HT-29 (cell line): ENCODE measurements at places on chromosomes 4 and X. TPM values are rescaled to one million over a fixed set of nuclear protein-coding genes. Genes with fewer than 3 reads are reported as not detected.

GRCh38 chrX:42748067-42748850, 29.7 kb downstream of the PPP1R2C start:
- no peak for DNase-seq

DNA sequence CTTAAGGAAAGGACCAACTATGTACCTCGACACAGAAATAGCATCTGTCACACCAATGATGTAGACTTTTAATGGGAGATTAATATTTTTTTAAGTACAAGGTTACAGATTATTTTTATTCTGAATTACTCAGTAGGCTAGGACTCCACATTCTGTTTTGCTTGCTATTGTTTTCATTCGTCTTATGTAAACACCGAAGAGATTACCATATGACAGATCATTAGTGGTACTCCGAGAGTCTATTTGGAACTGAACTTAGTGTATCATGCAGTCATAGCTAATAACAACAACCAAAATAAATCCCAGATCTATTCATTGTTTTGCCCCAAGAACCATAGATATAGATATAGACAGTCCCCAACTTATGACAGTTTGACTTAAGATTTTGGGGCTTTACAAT, 139.7 kb upstream of the SPRY1 start:
- no peak for DNase-seq

GRCh38 chr4:112327965-112328733, 31.0 kb downstream of the ALPK1 start:
- DNase-seq, result peak; percentile 70

RXFP1 gene
- not detected in 2 replicates for total RNA-seq

DNA sequence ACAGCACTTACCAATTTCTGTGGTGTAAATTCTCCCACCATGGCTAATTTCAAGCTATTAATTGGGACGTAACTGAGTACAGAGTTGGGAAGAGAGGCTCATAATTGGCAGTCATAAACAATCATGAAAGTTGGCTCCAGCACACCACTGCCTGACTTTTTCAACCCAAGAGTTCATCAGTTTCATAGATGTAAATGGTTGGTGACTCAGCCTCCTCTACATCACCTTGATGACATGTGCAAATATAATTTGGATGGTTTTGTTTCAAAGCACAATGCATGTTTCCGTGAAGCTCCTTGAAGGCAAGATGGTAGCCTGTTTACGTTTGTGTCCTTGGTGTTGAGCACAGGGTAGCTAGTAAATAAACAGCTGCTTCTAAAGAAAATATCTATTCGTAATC, 235.1 kb downstream of the LDB2 start:
- no peak for DNase-seq

DNA sequence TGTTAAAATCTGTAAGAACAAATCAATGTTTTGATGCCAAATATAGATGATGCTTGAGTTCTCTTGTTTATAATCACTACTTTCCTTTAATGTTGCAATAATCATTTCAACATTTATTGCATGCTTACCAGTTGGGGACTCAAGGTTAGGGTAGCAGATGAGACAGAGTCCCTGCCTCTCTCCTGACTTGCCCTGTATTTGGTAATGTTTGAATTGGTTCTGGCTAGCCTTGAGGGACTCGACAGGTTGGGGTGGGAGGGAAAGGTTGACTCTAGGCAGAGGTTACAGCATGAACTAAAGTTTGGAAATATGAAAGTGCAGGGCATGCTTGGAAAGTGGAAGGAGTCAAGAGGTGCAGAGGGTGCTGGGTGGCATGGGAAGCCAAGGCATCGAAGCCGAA, 2.0 kb downstream of the SEC24B start:
- DNase-seq, result no peak

GRCh38 chr4:186627226-186627865, 72.0 kb upstream of the MTNR1A start:
- DNase-seq, result peak; percentile 78

DNA sequence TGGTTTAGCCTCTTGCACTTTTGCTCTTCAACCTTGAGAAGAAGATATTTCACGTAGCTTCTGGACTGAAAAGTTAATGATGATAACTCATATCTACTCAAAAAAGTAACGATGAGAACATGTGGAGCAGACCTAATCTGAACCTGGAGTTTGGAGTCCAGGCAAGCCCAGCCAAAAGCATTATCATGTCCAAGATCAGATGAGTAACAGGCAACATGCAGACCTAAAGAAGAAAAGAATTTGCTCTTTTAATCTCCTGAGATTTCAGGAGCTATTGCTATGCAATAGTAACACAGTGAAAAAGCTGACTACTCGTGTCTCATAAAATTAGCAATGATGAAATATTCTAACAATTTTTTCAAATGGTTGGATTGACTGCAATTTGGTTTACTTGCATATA, 21.8 kb upstream of the PPA2 start:
- no peak for DNase-seq

DNA sequence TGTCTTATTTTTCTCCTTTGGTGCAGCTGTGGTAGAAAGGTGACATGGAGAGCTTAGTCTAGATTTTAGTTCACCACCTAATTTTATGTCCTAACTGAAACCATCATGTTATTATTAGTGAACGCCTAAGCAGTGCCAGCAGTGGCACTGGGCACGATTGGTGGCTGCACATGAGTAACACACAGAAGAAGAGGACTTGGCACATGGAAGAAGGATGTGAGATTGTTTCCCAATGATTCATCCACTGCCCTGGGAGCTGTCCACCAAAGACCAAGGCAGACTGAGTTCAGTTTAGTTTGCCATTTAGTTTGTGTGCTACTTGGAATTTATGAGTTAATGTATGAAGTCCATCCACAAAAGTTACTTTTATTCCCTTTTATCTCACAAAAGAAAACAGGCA, 68.1 kb upstream of the NAP1L5 start:
- no peak for DNase-seq

BEX1 gene
- not detected in 2 replicates for total RNA-seq

DNA sequence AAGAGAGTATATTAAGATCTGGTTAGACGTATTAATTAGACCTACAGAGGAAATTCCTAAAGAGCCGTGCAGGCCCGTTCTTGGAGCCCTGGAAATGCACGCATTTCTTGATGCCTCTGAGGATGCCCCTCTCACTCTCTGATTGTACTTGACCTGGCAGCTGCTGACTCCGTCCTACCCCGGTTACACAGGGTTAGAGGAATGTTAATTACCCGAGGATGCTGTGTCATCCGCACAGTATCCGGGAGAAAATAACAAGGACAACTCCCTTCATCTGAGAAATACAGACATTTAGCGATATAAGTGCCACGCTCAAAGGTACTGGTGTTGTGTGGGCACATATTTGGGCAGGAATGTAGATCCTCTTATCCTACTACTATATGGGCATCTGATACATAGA, 404.6 kb upstream of the FAT1 start:
- no peak for DNase-seq

GRCh38 chr4:139214039-139214534, 37.1 kb upstream of the ELF2 start:
- no peak for DNase-seq

DNA sequence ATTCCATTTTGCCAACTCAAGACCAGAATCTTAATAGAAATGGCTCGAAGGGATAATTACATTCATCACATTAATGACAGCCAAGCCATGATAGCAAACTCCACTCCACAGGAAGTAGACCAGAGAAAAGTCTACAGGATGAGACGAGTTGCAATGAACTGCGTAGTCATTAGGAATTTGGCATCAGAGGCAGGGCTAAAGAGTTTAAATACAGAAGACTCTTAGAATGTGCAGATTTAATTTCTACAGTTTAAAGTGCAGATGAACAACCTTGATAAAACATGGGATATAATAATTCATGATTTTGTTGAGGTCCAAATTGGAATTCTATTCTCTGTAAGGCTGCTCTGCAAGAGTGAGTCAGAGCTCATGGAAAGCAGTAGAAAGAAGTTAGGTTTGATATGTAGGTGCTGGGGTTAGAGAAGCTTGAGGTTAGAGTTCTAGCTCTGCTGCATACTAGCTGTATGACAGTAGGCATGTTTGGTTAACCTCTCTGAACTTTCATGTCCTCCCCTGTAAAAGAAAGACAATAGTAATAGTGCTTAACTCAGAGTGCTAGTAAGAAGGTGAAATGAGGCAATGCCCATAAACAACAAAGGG, 32.2 kb downstream of the LNX1 start:
- no peak for DNase-seq

SMIM9 gene
- total RNA-seq, result not detected in 2 replicates

CFI gene
- 0.20 TPM in 1 of 2 replicates, not detected in the other for total RNA-seq

DNA sequence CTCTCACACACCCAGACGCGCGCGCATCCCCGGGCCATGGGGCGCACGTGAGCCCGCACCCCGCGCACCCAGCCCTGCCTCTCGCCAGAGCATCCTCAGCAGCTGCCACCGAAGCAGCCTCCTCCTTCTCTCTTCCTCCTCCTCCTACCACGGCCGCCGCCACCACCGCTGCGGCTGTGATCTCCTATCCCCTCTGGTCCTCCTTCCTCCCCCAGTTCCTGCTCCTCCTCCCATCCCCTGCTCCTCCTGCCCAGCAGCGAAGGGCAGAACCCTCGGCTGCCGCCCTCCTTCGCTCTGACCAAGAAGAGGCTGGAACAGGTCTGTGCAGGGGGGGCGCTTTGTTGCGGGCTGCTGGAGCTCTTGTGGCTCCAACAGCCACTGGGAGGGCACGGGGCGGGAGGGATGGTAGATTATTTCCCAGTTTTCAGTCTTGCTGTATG, 148.7 kb upstream of the CHRDL1 start:
- no peak for DNase-seq

- no peak for DNase-seq
Measured at GRCh38 chr4:113824396-113824795, 62.9 kb upstream of the CAMK2D start.

GRCh38 chr4:14994242-14994641, 8.0 kb upstream of the CPEB2 start:
- no peak for DNase-seq

DNA sequence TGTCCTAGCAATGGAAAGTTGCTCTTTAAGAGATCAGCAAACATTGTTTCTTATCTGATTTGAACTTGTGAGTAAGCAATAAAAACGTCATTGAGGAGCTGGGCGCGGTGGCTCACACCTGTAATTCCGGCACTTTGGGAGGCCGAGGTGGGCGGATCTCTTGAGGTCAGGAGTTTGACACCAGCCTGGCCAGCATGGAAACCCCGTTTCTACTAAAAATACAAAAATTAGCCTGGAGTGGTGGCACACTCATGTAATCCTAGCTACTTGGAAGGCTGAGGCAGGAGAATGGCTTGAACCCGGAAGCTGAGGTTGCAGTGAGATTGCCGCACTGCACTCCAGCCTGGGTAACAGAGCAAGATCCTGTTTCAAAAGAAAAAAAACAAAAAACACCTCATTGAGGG, 11.2 kb upstream of the PLAC8 start:
- DNase-seq, result no peak

DNA sequence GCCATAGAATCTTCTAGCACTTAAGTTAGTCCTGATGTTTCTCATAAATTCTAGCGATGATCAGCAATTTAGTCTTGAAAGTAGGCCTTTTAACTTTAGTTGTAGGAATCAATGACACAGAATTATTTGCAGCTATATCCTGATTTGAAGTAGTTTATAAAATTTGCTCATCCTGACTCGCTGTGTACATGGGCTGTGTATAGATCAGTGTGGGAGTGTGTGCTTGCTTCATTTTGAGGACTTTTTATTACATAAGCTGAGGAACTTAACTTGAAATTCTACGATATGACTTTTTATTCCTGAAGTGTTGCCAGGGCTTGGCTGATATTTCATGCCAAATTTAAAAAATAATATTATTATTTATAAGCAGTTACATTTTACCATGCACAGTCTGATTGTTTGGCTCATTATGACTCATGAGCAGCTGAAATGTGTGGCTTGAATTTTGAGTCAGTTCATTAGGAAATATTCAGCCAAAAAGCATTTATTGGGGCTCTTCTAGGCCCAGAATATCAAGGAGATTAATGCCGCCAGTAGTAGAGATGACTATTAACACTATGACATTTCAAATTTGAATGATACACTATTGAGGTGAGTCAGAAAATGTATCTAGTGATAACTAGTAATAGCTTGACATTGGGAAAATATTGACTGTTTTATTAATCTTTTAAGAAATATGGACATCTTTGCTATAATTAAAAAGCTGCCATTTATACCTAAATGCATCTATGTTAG, 128.9 kb upstream of the LIMCH1 start:
- DNase-seq, result no peak

- no peak for DNase-seq
Measured at GRCh38 chrX:42025861-42026260, 102.5 kb upstream of the CASK start.

NAP1L2 gene
- not detected in 2 replicates for total RNA-seq

EMCN gene
- total RNA-seq, result not detected in 2 replicates

- no peak for DNase-seq
Measured at GRCh38 chr4:188942606-188943005, 803.4 kb downstream of the TRIML1 start.

- no peak for DNase-seq
Measured at GRCh38 chrX:22527302-22527701, 254.6 kb downstream of the CBLL2 start.

DNA sequence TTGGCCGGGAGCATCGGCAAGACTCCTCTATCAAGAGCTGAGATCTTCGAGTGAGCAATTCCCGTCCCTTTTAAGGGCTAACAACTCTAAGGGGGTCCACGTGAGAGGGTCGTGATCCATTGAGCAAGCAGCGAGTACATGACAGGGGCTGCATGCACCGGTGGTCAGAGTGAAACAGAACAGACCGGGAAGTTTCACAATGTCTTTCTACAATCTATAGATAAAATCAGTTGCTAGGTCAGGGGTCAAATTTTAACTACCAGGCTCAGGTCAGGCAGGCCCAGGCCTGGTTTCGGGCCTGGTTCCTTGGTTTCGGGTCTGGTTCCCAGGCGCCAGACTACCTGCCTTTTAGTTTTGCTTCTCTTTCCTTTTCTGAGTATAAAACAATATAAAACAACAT, 160.1 kb downstream of the PTCHD1 start:
- no peak for DNase-seq

GRCh38 chrX:23557070-23557469, 110.2 kb upstream of the PRDX4 start:
- DNase-seq, result no peak

CPE gene
- total RNA-seq, result not detected in 2 replicates

POU4F2 gene
- not detected in 2 replicates for total RNA-seq

- DNase-seq, result no peak
Measured at GRCh38 chr4:152696764-152697261, 17.0 kb upstream of the TMEM154 start.

F11 gene
- not detected in 2 replicates for total RNA-seq

DNA sequence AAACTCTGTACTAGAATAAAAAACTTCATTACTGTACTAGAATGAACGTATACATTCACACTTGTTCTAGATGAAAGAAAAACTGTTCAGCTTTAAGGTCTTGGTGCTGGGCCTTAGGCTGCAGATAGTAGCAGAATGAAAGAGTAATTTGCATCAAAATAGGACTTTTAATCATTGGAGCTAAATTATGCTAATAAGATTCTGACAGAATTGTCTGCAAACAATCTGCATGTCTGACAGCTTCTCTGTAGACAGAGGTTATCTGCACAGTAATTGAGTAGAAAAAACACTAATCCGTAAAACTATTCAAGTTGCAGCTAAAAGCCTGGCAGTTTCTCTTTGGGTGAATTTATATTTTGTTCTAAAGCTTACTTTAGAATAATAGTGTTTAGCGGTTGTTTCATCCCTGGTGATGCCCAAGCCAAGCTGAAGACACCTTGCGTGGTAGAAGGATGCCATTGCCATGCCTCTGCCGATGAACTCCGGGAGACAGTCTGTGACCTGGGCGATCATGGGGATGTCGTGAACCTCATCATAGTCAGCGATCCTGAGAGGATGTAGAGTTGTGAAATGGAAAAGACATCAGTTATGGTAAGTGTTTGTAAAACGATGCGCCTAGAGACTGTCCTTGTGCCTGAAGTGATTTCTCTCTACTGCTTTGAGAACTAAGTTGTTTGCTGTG, 25.3 kb downstream of the LRP2BP start:
- no peak for DNase-seq

GRCh38 chr4:8796096-8796495, 75.5 kb downstream of the HMX1 start:
- no peak for DNase-seq
